ENCODE measurements at places on chromosomes 5 and 9.

DNA sequence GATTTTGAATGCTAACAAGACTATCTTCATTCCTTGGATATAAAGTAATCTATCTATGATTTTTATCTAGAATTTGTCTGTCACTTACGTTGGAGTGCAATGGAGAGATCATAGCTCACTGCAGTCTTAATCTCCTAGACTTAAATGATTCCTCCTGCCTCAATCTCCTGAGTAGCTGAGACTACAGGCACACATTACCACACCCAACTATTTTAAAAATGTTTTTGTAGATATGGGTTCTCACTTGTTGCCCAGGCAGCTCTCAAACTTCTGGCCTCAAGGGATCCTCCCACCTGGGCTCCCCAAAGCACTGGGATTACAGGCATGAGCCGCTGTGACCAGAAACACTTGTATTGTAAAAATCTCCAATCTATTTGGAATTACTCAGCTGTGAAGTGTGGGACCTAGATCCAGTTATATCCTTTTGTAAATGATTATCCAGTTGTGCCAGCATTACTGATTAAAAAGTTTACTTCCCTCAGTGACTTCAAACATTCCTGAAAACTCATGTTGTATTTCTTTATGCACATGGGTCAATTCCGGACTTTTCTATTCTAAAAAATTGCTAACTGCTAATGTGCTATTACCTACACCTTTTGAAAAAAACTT is 1793.8 kb upstream of the WWC1 start:
- DNase-seq: no peak

- DNase-seq: no peak
These were observed 262.4 kb downstream of the SEMA5A start for GRCh38 chr5:9283473-9283872.

DNA sequence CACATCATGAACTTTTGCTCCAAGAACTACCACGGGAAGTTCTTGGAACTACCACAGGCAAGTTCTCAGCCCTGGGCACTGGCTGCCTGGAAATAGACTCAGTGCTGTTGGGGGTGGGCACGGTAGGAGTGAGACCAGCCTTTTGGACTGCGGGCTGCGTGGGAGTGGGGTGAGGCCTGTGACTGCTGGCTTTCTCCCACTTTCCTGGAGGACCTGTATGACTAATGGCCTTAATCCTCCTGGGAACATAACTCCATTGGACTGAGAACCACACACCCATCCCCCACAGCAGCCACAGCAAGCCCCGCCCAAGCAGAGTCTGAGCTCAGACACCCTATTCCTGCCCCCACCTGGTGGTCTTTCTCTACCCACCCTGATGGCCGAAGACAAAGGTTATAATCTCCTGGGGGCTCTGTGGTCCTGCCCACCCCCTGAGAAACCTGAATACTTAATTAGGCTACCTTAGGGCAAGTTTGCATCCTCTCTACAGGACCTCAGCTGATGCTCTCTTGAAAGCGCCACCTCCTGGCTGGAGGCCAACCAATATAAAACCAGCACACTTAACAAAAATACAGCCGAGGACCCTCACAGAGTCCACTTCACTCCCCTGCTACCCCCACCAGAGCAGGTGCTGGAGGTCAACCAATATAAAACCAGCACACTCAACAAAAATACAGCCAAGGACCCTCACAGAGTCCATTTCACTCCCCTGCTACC is 112.6 kb downstream of the CACNA1B start:
- DNase-seq: no peak

GRCh38 chr5:53373451-53374158 is 106.8 kb upstream of the FST start:
- DNase-seq: no peak

GRCh38 chr5:139763280-139763929 is 32.2 kb upstream of the PSD2 start:
- DNase-seq: no peak

DNA sequence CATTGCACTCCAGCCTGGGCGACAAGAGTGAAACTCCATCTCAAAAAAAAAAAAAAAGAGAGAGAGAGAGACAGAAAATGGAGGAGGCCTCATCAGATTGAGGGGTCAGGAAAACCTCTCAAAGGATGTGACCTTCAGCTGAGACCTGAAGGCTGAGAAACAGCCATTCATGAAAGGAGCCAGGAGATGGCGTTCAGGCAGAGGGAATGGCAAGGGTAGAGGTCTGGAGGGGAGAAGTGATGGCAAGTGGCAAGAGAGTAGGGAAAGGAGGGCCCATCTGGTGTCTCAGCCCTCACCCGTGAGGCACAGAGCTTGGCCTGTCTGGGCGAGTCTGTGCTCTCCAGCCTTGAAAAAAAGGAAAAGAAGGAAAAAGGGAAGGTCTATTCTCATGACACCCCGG is 17.0 kb downstream of the CAMK2A start:
- DNase-seq: peak; percentile 14
